ENCODE measurements at places on chromosomes 5 and 9.

DNA sequence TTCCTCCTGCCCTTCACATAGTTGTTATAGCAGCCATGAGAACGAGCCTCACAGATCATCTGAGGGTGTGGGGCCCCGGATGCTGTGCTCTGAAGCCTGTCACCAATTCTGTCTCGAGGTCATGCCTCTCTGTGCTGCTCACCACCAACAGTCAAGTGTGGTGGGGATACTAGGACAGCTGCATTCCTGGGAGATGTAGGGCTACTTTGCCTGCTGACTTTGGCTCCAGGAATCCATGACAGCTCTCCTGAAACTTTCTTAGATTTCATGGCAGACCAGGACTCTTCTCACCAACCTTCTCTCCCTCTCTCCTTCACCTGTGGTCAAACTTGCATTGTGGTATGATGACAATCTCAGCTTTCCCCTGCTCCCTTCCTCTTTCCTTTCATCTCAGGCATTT lies 395.9 kb downstream of the PSAT1 start:
- no peak for DNase-seq

- no peak for DNase-seq
Measured at GRCh38 chr5:124906339-124907097, 160.1 kb upstream of the ZNF608 start.

GRCh38 chr5:102290004-102290403 lies 6.1 kb downstream of the SLCO4C1 start:
- no peak for DNase-seq

DNA sequence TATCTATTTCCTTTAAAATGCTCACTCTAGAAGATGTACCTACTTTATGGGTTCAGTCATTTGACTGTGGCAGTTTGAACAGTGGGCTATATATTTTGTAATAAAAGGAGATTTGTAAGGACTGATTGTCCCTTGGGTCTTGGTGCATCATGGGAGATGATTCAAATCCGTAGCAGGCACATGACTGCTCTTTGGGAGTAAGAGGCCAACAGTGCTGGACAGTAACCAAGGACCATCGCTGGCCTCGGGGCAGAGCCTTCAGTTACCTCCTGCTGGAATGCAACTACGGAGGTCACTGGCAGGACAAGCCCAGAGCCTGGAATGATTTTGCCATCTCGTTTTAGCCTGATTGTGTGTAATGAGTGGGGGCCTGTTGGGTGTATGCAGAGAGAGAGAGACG lies 7.0 kb upstream of the MAMDC2 start:
- DNase-seq = no peak

GRCh38 chr5:167694325-167695147 lies 596.9 kb upstream of the WWC1 start:
- no peak for DNase-seq

DNA sequence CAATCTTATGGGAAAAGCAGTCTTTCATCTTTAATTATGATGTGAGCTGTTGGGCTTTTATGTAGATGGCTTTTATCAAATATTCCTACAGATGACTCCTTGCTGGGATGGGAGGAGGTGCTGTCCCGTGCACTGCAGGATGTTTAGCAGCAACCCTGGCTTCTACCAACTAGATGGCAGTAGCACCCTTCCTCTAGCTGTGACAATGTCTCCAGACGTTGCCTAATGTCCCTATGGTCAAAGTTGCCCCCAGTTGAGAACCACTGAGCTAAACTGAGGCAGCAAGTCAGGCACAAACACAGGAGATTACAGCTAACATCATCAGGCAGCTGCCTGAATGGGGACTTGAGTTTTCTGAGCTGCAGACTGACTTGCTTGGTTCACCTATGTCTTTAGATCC lies 401.9 kb upstream of the PDE4D start:
- DNase-seq = no peak

DNA sequence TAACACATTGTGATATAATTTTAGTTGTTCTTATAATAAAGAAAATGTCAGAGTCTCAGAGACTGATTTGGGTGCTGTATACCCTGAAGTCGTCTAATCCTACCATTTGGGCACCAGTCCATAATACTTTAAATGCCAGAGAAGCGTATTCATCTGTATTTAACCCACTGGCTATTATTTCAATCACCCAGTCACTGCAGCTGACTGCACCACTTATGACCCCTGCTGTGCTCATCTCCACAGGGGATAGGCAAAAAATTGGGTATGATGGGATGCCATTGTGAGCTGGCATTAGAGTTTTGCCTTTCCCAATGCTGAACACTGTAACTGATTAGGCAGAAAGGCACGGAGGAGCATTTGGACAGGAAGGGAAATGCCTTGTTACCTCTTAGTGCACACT lies 599.7 kb downstream of the CAAP1 start:
- DNase-seq = no peak

- no peak for DNase-seq
Measured at GRCh38 chr5:132181011-132181629, 46.5 kb downstream of the P4HA2 start.

DNA sequence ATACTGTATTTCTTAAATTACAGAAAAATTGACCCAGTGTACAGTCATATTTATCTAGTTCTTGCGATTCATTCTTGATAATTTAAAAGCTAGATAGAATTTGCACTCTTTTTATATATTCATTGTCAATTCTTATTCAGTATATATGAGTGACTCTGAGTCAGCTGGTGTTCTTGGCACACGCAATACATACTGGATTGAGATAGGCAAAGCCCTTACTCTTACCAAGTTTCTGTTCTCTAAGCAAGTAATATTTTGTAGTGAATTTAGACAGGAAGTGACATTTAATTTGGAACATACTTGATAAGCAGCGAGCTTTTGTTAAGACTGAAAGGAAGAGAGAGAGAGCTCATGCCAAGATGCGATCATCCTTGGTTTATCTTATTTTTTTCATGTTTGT lies 57.7 kb downstream of the GPBP1 start:
- no peak for DNase-seq

- no peak for DNase-seq
Measured at GRCh38 chr9:15243081-15243480, 63.9 kb downstream of the TTC39B start.

GRCh38 chr5:1012900-1013237 lies 4.3 kb downstream of the NKD2 start:
- DNase-seq = no peak

DNA sequence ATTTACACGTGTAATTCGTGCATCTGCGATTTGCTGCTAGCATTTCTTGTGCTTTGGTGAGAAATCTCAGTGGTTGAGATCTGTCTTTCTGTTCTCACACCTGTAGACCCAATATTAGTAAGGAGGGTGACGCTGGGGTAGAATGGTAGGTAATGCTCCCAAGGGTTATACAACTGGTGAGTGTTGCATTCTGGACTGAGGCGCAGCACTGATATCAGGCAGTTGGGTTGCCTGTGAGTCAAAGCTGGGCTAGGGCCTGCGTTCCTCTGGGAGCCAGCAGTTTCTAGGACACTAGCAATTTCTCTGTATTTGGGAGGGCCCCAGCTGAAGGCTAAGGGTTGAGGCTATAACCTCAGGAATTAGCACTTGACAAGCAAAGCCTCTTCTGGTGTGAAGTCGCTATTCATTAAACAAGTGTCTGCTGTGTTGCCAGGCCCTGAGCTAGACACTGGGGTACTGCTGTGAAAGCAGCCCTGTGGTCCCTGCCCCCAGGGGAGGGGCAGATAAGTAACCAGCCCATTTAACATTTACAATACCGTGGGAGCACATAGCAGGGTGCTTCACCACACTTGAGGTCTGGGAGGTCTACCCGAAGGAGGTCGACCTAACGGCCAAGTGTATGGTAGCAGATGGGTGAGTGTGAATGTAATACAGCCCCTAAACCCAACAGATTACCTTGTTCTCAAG lies 28.7 kb downstream of the LARP1 start:
- DNase-seq = no peak

GRCh38 chr5:157266286-157267007 lies 524 bp downstream of the CYFIP2 start:
- no peak for DNase-seq

DNA sequence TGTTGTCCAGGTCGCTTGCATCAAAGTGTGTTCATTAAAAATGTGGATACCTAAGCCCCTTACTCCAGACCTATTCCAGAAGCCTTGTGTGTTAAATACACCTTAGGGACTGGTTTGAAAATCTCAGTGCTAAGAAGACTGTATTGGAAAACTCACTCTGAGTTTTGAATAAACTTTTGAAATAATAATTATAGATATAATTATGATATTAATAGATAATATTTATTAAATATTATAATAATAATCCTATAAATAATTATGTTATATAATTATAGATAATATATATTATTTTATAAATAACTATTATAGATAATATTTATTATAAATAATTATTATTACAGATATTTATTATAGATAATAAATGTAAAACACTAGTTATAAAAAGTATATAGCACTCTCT lies 165.3 kb downstream of the ARRDC3 start:
- no peak for DNase-seq

DNA sequence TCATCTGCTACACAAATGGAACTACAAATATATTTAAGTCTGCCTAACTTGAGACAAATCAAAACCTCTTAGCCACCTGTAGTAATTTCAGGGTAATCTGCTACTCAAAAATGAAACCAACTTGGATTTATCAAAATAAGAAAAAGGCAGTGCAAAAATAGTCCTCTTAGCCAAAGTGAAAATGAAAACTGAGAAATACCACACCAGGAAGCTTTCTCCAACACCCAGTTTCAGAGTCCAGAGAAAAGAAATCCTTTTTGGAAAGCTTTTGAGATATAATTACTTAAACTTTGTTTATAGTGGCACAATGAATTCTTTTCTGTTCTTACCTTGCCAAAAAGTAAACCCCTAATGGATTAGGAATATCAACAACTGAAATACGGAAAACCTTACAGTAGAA lies 990.4 kb downstream of the EFNA5 start:
- no peak for DNase-seq

DNA sequence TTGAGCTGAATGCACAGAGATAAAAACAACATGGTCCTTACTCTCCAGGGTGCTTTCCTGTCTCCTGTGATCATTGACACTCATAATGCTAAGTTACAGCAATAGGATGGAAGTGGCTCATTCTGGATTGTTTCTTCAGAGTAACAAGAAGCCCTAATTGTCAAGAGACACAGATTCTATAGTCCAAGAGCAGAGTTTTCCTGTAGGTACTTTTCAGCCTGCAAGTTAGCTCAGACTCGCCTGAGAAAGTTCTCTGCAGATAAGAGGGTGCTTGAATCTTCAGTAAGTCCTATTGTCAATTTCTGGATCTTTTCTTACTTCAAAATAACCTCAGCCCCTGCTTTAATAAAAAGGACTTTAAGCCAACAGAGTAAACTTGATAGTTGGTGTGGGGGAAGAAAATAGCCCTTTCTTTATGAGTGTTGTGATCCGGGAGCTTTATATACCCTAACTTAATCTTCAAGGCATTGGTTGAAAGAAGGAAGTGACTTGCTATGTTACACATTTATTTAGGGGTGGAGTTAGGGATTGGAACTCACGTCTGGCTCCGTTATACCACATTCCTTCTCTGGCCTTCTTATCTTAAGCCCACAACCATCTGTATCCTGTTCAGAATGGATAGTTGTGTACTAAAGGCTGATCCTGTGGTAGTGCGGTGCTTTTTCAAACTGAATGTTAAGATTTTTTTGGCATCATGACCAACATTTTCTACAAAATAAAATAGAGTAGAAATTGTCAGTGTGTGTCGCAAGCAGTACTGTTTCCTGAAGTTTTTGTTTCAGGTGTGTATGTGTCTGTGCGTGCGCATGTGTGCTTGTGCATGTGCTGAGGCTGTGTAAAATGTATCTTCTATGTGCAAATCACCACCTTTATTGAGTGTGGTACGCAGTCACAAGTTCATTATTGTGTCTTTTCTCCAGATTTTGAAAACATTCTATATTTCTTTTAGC lies 173.9 kb downstream of the WDR70 start:
- DNase-seq = no peak

Measured in activated naive CD8-positive, alpha-beta T cell treated with anti-CD3 and anti-CD28 coated beads, Interleukin-2, amount 50 U/mL, for 16 hours (primary cell).